ENCODE measurements at places on chromosomes 2 and 18.

GRCh38 chr2:177289824-177290628, 25.5 kb upstream of the NFE2L2 start:
- no peak for DNase-seq

GRCh38 chr2:102107741-102108070, 34.8 kb upstream of the IL1R1 start:
- no peak for DNase-seq

GRCh38 chr2:13020469-13020868, 303.7 kb downstream of the TRIB2 start:
- no peak for DNase-seq

GRCh38 chr18:53080687-53081086, 740.7 kb downstream of the DCC start:
- DNase-seq: no peak

DNA sequence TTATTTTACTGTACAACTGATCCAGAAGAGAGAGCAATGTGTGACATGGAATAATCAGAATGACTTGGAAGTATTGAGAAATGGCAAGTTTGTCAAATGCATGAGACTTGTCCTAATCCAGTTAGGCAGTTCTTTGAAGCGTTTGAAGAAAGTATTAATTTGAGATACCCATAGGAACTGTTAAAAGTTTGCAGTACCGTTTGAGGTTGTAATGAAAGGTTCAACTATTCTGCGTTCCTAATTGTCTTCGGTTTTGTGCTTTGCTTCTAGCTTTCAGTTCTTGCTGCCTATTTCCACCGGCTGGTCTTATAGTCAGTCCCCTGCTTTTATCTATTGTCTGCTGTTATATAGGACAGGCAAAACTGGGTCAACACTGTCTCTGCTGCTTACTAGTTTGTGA, 41.8 kb downstream of the COX7A2L start:
- no peak for DNase-seq
